ENCODE measurements at places on chromosomes 5 and 9.

- no peak for DNase-seq
Measured at GRCh38 chr5:3384531-3384930, 211.1 kb upstream of the IRX1 start.

DNA sequence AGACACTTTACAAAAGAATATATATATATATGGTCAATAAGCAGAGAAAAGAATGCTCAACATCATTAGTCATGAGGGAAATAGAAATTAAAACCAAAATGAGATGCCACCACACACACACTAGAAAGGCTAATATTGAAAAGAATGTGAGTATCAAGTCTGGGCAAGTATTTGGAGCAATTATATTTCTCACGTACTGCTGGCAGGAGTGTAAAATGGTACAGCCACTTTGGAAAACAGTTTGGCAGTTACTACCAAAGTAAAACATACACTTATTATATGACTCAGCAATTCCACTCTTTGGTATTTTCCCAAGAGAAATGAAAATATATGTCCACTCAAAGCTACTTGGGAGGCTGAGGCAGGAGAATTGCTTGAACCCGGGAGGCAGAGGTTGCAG is 29.8 kb downstream of the NEUROG1 start:
- DNase-seq: no peak

DNA sequence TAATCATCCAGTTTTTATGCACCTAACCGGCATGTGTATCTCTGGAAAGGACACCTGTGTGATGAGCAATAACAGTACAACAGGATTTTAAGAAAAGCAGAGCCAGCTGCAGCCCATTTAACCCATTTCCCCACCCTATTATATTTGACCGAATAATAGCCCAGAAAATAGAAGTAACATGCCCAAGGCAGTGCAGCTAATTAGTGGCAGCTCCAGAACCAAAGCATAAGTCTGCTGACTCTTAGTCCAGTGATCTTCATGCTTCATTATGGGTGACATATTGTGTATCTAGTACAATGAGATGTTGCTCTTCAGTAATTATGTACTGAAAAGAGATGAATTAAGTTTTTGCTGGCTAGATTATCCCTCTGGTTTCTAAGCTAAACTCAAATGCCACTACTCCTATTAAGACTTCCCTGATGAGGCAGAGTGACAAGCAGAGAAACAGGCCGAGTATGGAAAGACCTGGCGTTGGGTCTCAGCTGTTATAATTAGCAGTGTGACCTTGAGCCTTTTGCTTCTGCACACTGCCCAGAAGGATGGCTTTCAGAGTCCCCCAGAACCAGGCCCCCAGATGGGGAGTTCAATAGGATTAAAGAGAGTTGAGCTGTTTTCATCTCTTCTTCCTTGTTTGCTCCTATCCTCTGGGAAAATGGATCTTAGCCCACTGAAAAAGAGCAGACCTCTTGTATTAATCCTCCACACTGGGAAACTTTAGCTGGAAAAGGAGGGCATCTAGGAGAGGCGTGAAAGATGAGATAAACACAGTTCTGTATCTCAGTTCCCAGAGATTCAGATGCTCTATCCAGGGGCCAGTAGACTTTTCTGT is 10.8 kb upstream of the C1QTNF3 start:
- no peak for DNase-seq

DNA sequence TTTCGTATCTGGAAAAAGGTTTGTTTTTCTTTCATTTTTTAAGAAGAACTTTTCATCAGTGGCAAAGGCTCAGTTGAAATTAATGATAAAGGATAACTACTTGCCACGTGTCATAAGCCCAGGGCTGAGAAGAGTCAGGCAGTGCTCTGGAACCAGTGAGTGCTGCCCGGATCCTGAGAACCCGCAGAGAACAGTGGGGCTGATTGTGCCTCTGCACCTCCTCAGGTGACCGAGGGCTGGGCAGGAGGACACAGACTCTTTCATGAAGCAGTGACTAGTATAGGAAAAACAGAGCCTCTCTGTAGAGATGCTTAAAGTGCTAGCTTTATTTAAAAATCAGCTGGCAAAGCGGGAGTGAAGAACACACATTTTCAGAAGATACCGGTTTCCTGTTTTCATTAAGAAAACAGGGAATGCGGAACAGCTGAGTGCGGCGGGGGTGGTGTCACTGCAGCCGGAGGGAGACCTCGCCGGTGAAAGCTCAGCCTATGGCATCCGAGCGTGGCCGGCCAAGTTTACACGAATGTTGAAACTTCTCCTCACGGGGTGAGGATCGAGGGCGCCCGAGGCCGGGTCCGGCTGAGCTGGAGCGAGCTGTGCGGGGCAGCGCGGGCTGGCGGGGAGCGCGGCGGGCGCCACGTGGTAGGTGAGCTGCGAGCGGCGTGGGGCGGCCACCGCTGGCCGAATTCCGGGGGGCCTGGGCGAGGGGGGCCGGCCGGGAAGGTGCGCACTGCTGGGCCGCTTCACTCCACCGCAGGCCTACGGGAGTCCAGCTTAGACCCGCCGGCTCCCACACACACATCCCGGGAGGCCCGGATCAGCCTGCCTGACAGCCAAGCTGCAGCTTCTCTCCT is 134.7 kb upstream of the DMRT1 start:
- DNase-seq: no peak

DNA sequence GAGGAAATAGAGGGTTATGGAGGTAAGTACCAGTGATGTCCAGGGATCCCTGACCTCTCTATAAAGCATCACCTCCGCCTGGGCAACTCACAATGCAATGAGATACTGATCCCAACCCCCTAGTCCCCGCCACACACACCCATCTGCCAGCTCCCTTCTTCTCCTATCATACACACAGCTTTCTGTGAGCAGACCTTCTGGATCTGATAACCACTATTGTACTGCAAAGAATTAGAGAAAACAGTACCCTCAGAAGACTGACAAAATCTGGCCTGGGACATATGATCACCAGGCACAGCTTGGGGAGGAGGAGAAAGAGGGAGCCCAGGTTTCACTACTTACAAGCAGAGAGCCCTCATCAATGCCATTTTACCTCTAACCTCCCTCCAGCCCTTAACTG is 249.0 kb downstream of the SEC61B start:
- DNase-seq: no peak

GRCh38 chr5:101390151-101390908 is 487.2 kb upstream of the ST8SIA4 start:
- DNase-seq: peak; percentile 36

GRCh38 chr5:139985733-139986132 is 57.4 kb downstream of the NRG2 start:
- DNase-seq: no peak

- DNase-seq: no peak
Measured at GRCh38 chr5:32057187-32058096, 116.7 kb downstream of the GOLPH3 start.

- no peak for DNase-seq
Measured at GRCh38 chr5:108953940-108954339, 206.2 kb downstream of the FER start.

- no peak for DNase-seq
Measured at GRCh38 chr5:95799191-95799835, 23.2 kb downstream of the GLRX start.

DNA sequence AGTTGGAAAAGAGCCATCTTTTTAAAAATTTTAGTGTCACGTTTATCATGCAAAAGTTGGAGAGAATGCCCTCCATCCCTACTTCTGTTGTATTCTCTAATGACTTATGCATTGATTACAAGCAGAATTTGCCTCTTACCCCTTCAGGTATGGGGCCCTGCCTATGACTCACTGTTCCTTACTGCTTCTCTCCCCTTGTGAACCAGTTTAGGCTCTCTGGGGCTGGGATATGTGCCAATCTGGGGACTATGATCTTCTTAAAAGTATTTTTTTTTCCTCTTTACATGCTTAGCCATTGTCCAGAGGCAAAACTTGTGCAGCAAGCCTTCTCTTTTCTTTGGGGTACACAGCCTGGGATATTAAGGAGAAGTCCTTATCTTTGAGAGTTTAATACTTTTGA is 37.4 kb downstream of the CAMK4 start:
- DNase-seq: no peak

- DNase-seq: no peak
Measured at GRCh38 chr9:23011669-23012068, 565.0 kb downstream of the DMRTA1 start.

GRCh38 chr5:40798012-40798800 is at the start of gene PRKAA1:
Gene PRKAA1, minus strand, starts transcription at chr5:40798374. Its CDS starts 185 bp downstream, at chr5:40798189.
- DNase-seq: peak; percentile 90

- no peak for DNase-seq
Measured at GRCh38 chr5:29550523-29550922, 1643.0 kb upstream of the CDH6 start.

DNA sequence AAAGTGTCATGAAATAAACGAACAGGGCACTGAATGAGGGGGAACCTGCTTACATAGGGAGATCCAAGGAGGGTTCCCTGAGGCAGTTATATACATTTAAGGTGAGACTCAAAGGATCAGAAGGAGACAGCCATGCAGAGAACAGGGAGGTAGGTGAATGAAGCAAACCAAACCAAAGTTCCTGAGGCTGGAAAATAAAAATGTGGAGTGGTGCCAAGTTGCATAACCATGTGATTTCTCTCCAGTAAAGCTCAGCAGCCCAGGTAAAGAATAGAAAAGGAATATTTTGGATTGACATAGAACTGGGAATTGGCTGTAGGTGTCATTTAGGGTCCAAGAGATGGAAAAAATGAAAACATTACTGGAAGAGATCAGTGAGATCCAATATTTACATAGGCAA is 110.7 kb downstream of the CAAP1 start:
- no peak for DNase-seq

DNA sequence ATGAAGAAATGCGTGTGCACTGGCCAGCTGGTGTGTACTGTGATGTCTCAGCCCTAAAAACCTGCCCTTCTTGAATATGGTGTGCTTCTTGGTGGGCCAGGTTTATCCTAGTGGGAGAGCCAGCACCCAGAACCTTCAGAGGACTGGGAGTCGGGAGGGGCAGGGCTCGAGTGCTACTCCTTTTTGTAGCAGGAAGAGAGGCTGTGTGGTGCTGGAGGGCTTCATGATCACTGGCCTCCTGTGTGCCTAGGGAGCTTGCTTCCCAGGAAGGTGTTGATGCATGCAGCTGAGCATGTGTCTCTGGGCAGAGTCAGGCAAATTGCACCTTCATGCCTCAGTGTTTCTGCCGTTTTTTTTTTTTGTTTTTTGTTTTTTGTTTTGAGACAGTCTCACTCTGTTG is 20.0 kb downstream of the PHF2 start:
- DNase-seq: no peak

DNA sequence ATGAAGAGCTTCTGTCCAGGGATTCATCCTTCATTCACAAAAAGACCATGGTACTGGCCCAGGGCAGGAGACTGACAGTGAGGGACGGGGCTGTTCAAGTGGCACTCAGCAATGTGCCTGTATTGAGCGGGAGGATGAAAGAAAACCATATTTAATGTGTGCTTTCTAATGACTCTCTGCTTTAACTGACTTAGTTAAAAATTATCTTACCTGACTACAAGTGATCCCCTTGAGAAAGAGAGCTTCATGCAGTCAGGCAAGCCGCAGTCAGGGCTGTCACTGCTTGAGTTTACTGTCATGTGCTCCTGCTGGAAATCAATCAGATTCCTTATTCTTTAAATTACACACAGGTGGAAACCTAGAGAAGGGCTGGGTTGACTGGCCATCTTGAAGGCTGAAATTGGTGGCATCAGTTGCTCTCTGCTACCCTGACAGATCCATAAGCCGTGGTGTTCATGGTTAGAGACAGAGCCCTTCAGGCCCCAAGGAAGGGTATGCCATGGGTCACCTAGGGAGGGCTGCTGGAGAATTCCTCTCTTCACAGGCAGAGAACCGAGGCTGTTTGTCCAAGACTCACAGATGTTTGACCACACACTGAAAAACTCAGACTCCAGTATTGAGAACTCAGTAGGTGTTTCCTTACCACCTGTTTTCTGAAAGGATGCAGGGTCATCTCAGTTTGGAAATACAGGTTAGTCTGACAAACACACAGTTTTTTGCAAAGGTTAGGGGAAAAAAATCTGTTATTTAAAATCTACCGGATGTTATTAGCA is 70.9 kb downstream of the TRIO start:
- no peak for DNase-seq

DNA sequence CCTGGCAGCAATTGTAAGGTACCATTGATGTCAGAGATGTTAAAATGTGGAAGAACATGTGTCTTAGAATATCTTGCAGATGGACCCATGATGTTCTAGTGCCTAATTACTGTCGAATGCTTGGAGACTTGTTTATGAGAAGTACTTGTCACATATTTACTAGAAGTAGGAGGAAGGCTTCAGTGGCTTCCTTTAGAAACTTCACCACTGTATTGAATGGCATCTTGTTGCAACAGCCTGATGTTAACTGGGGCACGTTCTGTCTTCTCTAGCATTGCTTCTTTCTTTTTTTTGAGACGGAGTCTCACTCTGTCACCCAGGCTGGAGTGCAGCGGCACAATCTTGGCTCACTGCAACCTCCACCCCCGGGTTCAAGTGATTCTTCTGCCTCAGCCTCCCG is 16.5 kb downstream of the UGCG start:
- DNase-seq: no peak

- DNase-seq: peak; percentile 80
Measured at GRCh38 chr9:77457916-77458592, 190.1 kb downstream of the GNA14 start.

GRCh38 chr9:111438541-111439235 is 45.5 kb downstream of the ECPAS start:
- DNase-seq: no peak

- no peak for DNase-seq
Measured at GRCh38 chr5:33330992-33331391, 109.8 kb upstream of the TARS1 start.

GRCh38 chr5:997001-997474 is 11.6 kb upstream of the NKD2 start:
- DNase-seq: no peak

DNA sequence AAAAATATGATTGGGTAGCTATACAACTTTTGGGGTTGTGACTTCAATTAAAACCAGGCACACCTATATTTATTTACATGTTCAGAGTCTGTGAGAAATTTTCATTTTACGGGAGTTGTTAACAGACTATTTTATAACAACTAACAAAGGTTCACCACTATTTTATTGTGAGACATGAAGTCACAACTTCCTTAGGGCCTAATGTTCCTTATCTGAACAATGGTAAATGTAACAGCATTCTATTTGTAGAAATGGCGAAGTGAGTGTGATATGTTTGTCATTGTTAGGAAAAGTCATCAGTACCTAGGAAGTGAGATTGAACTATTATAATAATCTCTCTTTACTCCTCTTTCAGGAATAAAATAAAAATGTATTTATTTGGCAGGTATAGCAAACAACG is 67.4 kb downstream of the CSNK1G3 start:
- DNase-seq: no peak

- DNase-seq: no peak
Measured at GRCh38 chr9:116763770-116764169, 76.7 kb downstream of the TRIM32 start.

GRCh38 chr5:134007581-134008265 is 2.9 kb upstream of the VDAC1 start:
- peak; percentile 57 for DNase-seq

GRCh38 chr5:168651648-168652047 is 72.5 kb upstream of the PANK3 start:
- no peak for DNase-seq

DNA sequence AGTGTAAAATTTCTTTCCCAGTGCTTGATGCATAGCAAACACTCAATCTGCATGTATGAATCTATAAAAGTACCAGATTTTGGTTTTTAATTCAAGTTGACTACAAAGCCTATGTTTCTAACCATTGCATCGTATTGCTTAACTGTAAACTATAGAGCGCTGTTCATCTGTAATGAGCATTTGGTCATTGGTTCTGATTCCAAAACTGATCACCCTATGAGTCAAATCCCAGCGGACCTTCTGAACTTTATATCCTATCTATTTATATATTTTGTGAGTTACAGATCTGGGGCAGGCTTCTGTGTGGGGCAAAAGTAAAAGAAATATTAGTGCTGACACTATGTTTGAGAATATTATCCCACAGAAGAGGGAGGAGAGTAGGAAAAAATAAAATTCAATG is 305.7 kb upstream of the TNC start:
- no peak for DNase-seq

All from HEK293T (cell line).